ENCODE measurements at places on chromosomes 7 and 10.

DNA sequence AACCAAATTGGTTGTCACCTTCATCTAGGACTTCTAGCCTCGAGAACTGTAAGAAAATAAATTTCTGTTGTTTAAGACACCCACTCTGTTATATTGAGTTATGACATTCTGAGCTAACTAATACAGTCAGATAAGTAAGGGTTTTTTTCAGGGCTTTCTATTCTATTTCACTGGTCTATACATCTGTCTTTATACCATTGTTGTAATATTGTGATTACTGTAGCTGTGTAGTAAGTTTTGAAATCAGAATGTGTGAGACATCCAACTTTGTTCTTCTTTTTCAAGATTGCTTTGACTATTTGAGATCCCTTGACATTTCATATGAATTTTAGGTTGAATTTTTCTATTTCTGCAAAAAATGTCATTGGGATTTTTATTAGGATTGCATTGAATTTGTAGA, 7.5 kb downstream of the IFIT1 start:
- no peak for DNase-seq

- no peak for DNase-seq
These were observed 8.1 kb downstream of the PDE1C start for GRCh38 chr7:32062150-32062549.

GRCh38 chr7:2805213-2805944, 38.7 kb downstream of the GNA12 start:
- DNase-seq = no peak

- no peak for DNase-seq
These were observed 14.5 kb downstream of the PYROXD2 start for GRCh38 chr10:98400482-98400881.

DNA sequence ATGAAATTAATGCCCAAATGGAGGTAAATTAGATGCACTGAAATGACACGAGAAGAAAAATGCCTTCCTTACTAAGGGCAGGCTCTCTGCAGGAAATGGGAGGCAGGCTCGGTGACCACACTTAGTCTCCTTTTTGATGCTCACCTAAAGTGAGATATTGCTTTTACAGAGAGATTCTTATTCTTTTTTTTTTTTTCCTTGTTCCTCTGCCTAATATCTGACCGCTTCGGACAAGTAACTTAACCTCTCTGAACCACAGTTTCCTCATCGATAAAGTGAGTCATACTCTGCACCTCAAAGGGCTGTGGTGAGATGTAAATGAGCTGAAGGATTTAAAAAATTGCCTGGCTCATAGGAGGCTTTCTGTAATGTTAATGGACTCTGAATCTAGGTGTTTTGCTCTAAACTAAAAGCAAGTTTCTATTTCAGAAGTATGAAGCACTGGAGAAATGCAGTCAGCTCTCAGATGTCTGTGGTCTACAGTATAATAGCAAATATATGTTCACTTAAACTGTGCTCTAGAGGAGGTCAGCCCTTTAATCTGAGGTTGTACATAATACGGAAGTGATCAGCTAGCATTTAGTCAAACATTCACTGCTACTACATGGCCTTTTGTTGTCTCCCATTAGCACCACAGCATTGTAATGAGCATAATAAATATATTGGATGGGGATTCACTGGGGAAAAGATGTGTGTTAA, 23.2 kb downstream of the NKX2-3 start:
- no peak for DNase-seq

DNA sequence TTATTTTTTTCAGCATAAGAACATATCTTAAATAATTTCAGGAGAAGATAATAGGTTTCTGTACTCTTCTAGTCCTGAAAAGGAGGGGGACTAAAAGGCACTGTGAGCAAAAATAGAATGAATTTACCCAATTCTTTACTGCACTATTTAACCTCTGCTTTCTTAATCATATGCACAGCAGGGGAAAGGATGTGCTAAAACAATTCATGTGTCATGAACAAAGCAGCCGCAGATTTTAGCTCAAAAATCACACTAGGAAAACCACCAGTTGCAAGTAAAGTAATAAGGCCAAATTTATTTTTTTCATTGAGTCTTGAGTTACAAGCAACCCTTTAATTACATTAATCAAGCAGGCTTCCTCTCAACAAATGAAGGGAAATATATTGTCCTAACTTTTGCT, 80.1 kb downstream of the CABCOCO1 start:
- DNase-seq = no peak

- DNase-seq = peak; percentile 50
These were observed 145.3 kb upstream of the PRSS1 start for GRCh38 chr7:142603870-142604448.

- DNase-seq = no peak
These were observed 370.0 kb upstream of the AUTS2 start for GRCh38 chr7:69228212-69228811.

DNA sequence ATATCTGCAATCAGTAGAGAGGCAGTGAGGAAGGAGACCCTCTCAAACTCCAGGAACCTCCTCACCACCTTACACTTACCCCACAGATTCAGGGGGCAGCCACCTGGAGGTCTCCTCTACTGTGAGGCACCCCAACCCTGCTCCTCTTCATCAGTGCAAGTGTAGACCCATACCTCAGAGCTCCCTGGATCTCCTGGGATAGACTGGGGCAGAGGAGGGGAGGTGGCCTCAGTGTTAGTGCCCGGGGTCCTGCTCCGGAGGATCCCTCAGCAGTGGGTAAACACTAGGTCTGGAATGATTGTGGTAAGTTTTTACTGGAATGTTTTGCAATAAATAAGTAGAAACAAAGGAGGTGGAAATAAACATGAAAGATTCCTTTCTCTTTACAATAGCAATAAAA, 31.1 kb downstream of the ANTXRL start:
- no peak for DNase-seq

DNA sequence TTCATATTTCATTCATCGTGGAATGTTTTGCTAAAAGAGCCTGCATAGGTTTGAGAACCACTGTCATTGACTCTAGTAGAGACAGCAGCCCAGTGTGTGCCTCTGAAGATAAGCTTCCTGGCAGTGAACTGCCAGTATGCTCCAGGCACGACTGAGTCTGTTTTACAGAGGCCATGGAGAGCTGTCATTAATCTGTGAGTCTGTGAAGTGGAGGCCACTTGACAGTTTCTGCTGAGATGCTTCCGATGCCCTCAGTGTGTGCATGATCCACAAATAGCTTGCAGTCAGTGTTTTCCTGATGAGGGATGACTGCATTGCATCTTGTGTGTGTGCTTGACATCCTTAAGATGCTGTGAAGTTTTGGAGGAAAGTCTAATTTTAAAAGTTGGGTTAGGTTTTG, 162.2 kb downstream of the PFKFB3 start:
- no peak for DNase-seq

- DNase-seq = no peak
These were observed 33.3 kb downstream of the CC2D2B start for GRCh38 chr10:95941115-95941514.

DNA sequence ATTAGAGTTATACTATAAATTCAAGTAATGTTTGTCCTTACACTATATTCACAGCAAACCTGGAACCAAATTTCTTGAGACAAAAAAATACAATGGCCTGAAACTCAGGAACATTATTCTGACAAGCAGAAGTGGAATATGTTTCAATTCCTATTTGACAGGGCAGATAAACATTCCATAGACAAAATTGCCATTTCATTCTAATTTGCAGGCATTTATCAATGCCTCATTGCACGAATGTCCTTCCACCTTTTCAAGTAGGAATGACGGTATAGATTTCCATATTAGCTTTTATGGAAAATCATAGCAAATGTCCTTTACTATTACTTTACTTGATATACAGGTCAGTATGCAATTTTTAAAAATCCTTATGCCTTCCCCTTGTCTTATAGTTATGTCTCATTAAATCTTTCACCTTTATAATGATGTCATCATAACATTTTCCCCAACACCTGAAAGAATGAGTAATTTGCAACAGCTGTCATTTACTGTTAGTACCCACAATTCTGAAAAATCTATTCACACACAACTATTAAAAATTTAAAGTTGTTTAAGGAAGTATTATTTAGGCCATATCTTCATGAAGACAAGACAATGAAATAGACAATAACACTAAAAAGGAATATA, 299.7 kb upstream of the SEMA3C start:
- DNase-seq = no peak

DNA sequence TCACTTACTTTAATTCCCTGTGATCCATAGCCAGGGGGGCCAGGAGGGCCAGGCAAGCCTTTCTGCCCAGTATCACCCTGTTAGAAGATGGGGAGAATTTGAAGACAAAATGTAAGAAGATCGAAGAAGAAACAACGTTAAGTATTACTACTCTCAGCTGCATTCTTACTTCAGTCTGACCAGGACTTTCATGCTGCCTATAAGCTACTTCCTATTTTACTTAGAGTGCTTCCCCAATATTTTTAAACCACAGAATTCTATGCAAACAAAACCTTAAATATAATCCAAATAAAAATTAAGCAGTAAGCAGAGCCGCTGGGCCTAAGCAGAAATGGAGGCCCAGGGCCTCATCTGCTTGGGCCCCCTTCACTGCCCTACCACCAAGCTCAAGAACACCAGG, 117.8 kb downstream of the COL28A1 start:
- no peak for DNase-seq

DNA sequence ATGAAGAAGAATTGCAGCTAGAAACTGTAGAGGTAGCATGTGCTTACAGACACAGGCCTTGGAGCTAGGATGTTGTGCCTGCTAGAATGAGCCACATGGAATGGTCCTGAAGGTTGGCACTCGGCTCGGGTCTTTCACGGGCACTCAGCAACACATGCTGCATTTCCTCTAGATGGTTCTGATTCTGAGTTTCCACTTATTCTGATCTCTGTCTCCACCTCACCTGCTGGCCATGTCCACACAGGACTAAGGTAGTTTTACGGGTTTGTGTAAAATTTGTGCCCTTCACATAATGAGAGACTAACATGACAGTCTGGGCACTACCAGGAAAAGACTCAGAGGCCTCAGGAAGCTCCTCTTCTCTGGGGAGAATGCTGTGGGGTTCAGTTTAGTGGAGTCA, 444.8 kb upstream of the MKI67 start:
- DNase-seq = no peak

DNA sequence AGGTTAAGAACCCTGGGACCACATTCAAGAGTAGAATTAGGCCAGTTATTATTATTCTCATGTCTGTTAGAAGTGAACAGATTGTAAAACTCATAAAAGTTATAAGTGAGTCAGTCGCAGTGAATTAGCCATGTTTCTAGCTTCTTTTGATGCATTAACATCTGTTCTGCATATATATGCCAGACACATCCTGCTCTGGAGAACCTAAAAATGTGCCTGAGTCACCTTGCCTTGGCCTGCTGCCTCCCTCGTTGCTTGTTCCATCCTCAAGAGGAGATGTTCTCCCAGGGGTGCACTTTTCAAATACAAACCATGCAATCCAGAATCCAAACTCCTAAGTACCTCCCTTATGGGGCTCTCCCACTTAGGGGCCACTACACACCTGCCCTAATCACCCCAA, 14.8 kb downstream of the TSPAN12 start:
- DNase-seq = no peak

DNA sequence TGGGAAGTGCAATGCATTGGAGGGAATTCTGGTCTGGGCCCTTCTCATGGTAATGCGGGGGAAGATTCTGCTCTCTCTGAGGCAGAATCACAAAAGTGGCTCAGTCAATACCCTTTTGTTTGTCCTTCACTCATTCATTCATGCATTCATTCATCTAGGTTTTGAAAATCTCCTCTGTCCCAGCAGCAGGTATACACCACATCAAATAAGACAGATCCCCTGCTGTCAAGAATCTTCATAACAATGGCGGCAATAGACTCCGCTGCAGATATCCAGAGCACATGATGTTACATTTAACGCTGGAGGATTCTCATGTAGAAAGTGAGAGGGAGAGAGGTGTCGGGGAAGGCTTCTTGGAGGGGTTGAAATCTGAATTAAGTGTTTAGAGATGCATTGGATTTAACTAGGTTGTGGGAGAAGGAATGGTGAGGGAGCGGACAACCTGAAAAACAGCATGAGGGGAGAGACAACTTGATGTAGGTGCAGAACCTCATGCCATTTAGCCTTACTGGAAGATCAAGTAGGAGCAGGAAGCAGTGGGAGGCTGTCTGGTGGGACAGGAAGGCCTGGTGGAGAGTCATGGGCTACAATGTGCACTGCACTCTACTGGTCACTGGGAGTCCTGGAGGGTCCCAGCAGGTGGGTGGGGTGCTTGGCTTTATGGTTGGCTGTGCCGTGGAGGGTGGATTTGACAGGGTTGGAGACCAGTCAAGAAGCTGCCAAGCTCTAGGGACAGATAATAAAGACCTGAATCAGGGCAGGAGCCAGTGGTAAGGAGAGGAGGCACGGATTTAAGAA, 5.2 kb upstream of the FAM180A start:
- DNase-seq = no peak

DNA sequence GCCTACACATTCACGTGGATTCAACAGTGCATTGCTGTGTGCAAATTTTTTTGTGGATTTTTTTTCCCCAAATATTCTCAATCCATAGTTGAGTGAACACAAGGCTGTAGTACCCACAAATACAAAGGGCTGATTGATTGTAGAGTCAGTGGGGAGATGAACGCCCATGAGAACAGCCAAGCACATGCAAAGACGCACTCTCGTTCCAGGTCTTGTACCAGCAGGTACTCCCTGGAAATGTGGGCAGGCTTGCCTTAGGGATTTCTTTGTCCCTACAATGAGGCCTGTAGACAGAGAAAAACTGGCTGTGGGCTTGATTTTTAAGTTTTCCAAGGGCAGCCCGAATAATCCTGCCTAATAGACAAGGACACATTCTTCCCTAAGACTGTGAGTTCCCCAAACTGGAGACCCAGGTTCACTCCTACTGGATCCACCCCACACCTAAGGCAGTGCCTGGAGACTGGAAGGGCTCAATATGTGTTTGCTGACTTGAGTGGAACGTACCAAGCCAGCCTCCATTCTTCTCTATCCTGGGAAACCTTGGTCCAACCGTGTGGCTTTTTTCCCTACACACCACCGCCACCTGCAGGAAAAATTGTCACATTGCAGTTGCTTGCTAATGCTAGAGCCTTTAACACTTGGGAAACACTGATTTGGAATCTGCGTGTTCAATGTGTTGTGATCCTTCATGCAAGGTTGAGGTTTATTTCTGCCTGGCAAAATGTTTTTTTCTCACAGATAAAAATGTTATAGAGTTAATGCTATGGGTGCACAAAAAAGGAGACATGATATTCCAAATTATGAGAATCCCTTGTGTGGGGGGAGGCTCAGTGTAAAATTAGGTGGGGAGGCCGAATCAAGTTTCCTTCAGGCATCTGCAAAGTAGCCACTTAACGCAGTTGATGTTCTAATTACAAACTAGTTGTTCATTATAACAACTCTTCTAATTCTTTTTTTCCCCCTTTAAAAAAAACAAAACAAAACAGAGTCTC, 49.3 kb downstream of the PPP1R17 start:
- no peak for DNase-seq

DNA sequence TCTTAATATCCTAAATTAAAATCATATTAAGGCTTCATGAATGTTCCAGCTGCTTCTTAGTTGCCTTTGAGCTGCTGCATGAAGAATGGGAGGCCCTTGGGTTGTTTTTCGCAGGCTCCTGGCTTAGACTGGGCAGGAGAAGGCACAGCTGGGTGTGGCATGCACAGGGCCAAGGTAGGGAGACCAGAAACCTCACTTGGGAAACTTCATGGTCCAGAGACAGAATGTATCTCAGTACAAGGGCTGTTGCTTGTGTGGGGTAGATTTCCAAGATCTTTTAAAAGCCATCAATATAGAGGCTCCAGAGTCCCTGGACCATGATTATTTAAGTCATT, 49.9 kb downstream of the BUB3 start:
- no peak for DNase-seq

- DNase-seq = no peak
These were observed 17.5 kb upstream of the PRPS1L1 start for GRCh38 chr7:18045171-18045570.
